ENCODE measurements at places on chromosomes 5 and 9. TPM values are rescaled to one million over a fixed set of nuclear protein-coding genes. Genes with fewer than 3 reads are reported as not detected.

GRCh38 chr9:120137186-120137840, 442.7 kb downstream of the CDK5RAP2 start:
- DNase-seq = no peak

- DNase-seq = no peak
These were observed 34.7 kb downstream of the RETREG1 start for GRCh38 chr5:16582081-16582480.

DNA sequence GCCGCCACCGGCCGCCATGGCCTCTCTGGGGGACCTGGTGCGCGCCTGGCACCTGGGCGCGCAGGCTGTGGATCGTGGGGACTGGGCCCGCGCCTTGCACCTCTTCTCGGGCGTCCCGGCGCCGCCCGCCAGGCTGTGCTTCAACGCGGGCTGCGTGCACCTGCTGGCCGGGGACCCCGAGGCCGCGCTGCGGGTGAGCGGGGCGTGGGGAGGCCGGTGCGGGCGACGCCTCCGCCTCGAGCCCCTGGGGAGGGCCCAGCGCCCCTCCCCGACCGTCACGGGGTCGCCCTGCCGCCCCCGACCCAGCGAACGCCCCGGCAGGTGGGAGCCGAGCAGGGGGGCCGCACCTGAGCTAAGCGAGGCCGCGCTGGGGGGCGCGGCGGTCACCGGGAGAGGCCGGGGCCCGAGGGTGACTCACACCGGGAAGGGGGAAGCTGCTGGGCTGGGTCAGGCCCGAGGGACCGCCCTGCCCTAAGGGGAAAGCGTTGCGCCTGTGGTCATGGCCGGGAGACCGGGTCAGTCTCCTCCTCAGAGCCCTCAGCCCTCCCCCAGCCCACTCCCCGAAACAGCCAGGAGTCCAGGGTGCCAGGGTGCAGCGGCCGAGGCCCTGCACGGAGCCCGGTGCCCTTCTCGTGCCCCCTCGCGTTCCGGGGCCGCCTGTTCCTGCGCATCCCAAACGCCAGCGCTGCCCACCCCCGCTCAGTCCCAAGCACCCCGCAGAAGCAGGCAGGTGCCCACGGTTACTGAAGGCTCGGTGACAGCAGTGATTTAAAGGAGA, 510 bp downstream of the NOXA1 start:
- no peak for DNase-seq

DNA sequence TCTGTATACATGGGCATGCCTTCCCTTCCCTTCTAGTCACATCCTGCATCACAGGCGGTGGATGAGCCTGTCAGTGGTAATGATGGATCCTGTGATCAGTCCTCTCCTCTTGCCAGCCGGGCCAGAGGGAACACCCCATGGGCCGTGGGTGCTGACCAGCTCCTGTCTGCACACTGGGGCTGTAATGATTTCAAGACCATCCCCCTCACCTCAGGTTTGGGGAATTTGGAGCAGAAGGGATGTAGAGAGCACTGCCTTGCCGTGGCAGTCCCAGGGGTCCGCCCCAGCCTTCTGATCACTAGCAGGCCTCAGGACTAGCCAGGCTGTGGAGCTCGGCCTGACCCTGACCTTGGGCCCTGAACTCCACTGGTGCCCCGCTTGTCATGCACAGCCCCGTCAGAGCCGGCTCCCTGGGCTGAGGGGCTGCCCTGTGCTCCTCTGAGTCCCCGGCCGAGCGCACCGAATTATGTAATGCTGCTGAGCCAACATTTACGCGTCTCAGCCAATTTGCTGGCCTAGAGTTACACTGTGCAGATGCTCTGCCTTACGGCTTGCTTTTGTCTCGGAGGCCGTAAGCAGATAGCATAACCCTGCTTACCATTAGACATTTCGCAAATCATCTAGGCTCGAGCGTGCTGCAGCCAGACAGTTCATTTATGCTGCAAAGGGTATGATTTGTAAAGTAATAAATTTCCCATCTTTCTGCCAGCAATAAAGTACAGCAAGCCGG, 155.3 kb downstream of the MACROH2A1 start:
- peak; percentile 20 for DNase-seq

- DNase-seq = no peak
These were observed 55.9 kb downstream of the MLLT3 start for GRCh38 chr9:20566401-20566800.

DNA sequence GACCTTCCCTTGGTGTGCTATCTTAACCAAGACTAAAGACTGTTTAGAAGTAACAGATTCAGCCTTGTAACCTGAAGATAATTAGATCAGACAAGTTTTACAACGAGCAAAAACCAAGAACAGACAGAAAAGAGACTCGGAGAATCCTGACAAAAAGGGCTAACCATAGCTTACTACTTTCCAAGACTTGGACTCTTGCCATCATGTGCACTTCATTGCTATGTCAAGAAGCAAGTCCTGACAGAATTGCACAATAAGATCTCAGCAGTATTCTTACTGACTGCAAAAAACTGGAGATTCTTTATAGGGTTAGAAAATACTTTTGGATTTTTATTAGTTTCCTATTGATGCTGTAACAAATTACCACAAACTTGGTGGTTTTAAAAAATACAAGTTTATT, 1539.0 kb upstream of the NUDT12 start:
- DNase-seq = no peak

DNA sequence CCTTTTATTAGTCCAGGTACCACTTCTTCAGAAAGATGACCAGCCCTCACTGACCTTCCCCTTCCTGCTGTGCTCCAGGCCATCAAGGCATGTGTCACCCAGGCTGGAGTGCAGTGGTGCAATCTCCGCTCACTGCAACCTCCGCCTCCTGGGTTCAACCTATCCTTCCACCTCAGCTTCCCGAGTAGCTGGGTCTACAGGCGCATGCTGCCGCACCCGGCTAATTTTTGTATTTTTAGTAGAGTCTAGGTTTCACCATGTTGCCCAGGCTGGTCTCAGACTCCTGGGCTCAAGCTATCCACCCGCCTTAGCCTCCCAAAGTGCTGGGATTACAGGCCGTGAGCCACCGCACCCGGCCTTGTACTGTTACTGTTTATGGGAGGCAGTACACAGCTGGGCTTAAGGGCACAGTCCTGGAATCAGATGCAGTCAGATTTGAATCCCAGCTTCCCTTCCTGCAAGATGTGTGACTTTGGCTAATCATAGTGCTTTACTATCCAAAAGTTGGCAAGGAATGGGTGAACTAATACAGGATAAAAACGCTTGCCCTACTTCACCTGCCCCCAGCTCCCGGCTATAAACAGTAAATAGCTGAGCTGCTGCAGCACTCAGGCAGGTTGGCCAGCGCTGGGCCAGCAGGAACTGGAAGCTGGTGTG, 483 bp upstream of the EIF4EBP3 start:
- DNase-seq = no peak

DNA sequence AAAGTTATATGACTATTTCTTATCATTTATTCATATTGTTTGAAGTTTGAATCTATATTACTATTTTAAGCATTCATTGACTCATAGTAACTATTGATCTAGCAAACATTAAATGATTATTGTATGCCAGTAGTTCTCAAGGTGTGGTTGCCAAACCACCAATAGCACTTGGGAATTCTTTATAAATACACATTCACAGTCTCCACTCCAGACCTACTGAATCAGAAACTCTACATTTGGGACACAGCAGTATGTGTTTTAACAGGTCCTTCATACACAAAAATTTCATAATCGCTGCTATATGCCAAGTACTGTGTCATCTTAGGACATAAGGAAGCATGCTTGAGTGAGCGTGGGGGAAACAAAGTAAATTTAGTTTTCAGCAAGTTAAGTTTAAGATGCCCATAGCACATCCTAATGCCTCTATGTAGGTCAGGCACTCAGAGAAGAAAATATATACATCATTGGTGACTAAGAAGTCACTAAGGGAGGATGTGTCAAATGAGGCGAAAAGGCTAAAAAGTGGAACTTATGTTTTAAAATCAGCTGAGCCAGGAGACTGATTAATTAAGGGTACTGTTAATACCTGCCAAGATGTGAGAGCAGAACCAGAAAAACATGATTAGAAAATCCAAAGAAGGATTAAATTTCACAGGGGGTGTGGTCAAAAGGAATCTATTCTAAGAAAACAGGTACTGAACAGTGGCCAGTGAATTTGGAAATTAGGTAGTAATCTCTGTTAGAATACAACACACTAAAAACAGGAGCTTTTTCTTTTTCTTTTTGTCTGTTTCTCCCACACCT, 340.8 kb downstream of the HCN1 start:
- no peak for DNase-seq

DNA sequence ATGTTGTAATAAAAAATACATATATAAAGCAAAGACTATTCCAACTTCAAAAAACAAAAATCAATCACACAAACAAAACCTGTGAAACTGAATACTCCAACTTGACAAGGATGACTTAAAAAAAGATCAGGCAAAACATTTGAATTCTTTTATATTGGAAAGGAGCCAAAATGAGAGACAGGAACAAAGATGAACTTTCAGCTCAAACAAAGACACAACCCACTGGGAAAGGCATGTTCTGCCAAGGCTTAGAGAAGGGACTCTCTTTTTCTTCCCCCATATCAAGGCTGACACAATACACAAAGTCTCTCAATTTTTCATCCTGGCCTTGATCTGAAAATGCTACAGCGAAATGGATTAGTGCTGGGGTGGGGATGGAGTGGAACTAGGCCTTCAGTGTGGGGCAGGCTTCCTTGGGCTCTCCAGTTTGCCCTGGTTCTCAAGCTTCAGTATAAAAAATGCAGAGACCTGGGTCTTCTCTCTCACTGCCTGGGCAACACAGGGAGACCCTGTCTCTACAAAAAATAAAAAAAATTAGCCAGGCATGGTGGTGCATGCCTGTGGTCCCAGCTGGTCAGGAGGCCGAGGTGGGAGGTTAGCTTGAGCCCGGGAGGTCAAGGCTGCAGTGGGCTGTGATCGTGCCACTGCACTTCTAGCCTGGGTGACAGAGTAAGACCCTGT, 11.6 kb upstream of the FAM169A start:
- DNase-seq = no peak

Gene ZNF883
- 10.6 TPM for polyA plus RNA-seq

Gene KCNN2
- polyA plus RNA-seq = 3.5 TPM

Gene ZNG1A
- polyA plus RNA-seq = 65.0 TPM

Gene NCS1
- polyA plus RNA-seq = 29.2 TPM

Gene SLC34A1
- 198 TPM for polyA plus RNA-seq

Gene CAVIN4
- polyA plus RNA-seq = 3.2 TPM

Gene AK8
- 3.8 TPM for polyA plus RNA-seq

Gene KCTD16
- polyA plus RNA-seq = 2.6 TPM

Gene PCDHB3
- 2.9 TPM for polyA plus RNA-seq

Gene MOB3B
- polyA plus RNA-seq = 21.3 TPM

Gene CYLC2
- polyA plus RNA-seq = not detected
